ENCODE measurements at places on chromosomes 1 and 21.
A peak's percentile ranks its signal among the peaks of the same experiment; 100 is the strongest.

DNA sequence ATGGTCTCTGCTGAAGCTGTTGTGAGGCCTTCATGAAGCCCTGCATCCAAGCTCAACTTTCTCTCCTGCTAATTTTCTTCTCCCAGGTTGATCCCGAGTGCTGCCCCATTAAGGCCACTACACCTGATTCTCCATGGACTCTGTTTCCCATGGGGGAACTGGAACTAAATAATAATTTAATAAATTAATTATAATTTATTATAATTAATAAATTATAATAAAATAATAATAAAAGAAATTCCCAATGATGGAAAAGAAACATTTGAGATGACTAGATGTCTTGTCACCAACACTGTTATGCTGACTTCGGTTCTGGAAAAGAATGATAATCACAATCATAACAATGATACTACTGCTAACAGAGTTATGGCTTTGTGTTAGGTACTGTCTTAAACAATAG is 211.2 kb upstream of the ZP4 start:
- no peak for DNase-seq

- no peak for DNase-seq
Observed at GRCh38 chr1:113876176-113876575, 4.7 kb upstream of the PTPN22 start.

DNA sequence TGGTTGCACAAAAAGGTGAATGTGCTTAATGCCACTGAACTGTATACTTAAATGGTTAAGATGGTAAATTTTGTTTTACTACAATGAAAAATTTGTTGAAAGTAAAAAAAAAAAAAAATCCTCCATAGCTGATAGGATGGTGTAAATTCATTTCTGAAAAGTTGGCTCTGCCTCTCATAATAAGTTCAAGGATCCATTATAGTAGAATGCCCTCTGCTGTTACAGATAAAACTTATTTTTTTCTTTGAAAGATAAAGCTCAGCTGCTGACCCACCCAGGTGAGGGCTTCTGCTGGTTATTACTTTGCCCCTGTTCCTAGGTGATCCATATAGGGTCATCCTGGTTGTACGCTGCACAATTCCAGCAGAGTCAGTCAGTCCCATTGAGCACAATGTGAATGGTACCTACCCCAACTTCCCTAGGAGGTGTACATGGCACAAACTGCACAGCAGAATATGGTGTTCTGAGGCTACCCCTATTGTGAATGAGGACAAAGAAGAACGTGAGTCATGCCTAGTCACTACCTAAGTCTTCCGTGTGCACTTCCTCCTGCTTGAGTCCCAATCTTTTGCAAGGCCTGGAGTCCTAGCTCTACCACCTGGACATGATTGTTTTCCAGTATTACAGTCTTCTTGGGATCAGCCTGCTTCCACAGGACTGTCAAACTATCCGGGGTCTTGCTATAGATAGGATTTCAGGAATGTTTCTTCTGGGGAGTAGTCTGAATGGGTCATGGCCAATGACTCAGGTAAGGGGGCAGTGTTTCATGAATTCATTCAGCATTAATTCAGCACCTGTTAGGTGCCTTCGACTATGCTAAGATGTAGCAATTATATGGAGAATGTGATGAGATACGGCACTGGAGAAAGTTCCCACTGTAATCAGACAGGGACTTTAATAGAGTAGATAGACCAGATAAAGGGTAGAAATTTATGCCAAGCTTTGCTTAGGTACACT is 20.8 kb upstream of the CD5L start:
- DNase-seq = no peak

DNA sequence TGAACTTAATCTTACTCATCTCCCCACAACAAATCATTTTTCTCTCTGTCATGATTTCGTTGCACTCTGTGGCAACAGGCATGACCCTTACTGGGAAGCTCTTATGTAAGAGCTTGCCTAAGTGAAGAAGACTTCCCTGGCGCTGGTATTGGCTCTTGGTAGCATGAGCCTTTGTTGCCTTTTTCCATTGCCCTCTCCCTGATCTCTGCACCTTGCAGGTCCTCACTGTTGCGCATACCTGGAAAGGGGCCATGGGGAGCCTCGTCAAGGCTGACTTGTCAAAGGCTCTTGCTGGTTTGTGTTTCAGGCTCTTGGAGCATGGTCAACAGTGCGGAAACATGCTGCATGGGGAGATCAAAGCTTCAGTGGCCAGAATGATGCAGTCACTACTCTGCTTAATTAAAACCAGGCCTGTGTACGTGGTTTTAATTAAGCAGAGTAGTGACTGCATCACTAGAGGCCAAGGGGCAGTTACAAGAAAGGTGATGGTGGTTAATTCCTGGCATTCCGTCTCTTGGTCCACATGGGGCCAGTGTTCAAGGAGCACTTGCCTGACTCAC is 141.3 kb downstream of the SPATA46 start:
- DNase-seq = no peak

DNA sequence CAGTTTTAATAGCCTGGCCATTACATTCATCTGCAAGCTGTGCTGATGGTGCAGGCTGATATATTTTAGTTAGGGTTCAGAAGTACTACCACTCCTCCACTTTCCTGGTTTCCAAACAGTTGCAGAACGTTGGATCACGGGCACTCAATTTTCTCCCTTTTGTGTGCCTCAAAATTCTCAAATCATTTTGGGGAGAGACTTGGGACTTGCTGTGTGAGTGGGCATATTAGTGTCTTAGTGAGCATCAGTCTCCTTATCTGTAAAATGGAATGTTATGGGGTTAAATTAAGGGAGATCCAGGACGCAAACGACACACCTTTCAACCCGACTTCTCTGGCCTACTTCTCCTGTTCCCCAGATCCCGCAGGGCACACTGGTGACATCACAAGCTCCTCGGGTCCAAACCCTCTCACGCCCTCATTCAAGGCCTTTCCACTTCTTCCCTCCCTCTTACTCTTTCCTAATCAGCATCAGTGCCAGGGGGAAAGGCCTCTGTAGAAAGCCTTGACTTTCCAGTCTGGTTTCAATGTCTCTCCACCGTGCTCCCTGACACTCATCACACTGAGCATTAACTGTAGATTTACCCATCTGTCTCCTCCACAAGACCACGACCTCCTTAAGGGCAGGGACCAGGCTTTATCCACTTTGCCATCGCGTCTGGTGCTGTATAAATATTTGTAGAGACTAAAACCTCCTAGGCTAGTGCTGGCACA is 1.2 kb downstream of the PIGP start:
- DNase-seq = no peak

GRCh38 chr1:19620786-19621185 is 23.3 kb upstream of the NBL1 start:
- DNase-seq = no peak

- no peak for DNase-seq
Observed at GRCh38 chr1:166999075-166999474, 10.0 kb downstream of the MAEL start.

GRCh38 chr1:214854126-214854875 is 228.2 kb upstream of the KCNK2 start:
- DNase-seq = no peak

GRCh38 chr1:59156526-59157199 is 140.2 kb upstream of the FGGY start:
- no peak for DNase-seq

GRCh38 chr1:66503841-66504470 is 30.0 kb upstream of the SGIP1 start:
- DNase-seq = peak; percentile 39

DNA sequence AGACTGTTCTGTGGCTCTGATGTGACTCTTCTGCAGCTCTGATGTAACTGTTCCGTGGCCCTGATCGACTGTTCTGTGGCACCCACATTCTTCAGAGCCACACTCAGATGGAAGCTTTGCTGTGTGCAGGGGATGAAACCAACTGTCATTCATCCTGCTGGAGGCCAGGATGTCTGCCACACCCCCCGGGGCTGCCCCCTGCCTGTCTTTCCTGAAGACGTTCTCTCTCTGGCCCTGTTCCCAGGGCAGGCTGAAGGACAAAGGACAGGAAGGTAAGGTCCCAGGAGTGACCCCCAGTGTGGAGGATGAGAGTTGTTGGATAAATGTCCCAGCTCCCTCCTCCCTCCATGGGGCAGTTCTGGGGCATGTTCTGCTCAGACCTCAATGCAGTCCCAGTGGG is 29.4 kb upstream of the UMODL1 start:
- no peak for DNase-seq

GRCh38 chr21:45494851-45495680 is 47.2 kb downstream of the SLC19A1 start:
- DNase-seq = no peak

- no peak for DNase-seq
Observed at GRCh38 chr1:25049190-25049589, 119.1 kb upstream of the RUNX3 start.

- DNase-seq = no peak
Observed at GRCh38 chr1:203390298-203390697, 39.4 kb upstream of the FMOD start.

DNA sequence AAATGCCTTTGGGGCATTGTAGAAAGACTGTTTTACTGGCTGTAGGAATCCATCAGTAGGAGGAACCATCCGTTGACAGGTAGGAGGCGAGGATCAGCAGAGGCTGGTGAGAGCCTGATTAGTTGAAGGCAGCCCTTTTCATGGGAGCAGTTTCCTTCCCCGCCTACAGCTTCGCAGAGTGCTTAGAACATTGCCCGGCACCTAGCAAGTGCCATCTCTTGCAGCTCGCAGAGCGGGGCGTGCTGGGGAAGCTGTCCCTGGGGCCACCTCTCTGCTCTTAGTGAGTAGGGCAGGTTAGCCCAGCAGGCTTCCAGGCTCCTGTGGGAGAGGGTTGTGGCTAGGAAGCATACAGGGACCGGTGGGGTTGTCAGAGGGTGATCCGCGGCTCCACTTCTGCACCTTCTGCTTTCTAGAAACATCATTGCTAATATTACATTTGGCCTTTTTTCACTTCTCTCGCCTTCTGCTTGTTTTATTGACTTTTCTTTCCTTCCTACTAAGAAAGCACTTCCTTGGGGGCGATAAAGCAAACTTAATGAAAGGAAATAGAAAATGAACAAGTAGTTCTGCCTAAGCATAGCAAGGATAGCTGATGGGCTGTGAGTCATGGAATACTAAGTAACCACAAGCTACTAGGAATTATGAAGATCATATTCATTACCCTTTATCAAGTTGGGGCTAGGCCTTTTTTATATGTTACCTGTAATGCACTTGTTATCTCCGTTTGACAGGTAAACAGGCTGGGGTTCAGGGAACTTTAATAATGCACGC is 176.7 kb downstream of the GALNT2 start:
- DNase-seq = no peak

DNA sequence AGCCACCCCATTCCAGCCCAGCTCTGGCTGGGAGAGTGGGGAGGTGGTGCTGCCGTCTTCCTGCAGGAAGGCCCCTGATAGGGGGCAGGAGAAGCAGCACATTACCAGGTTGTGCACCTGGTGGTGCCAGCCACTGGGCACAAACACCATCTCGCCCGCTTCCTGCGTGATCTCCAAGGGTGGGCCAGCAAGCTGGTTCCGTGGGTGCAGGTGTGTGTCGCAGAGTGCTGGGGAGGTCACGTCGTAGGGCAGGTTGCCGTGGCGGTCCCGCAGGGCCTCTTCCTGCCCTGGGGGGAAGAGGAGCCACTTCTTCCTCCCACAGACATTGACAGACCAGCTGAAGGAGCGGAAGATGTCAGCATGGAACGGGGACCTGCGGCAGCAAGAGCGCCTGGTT is 1.8 kb downstream of the JMJD4 start:
- DNase-seq = no peak
